Hepatocyte (in vitro differentiated cells): ENCODE measurements at places on chromosomes 13 and 19.

GRCh38 chr13:102870677-102871415 is 25.0 kb downstream of the ERCC5 start:
- no peaks in the 10 kb centered on the region for H3K27me3 ChIP-seq
- H3K27ac ChIP-seq = peak overlapping the region; percentile 14
- no peak overlapping the region for H3K4me3 ChIP-seq
- no peaks in the 10 kb centered on the region for H3K36me3 ChIP-seq

- no peaks in the 10 kb centered on the region for H3K36me3 ChIP-seq
- no peaks in the 10 kb centered on the region for H3K27me3 ChIP-seq
- H3K4me3 ChIP-seq = no peak overlapping the region
- no peak overlapping the region for H3K27ac ChIP-seq
These were observed 6.0 kb upstream of the KATNAL1 start for GRCh38 chr13:30313311-30313710.

GRCh38 chr19:49468746-49469447 is 5.1 kb upstream of the FLT3LG start:
- H3K4me3 ChIP-seq = no peak overlapping the region
- peaks cover 4% of the 10 kb centered on the region for H3K4me1 ChIP-seq
- H3K36me3 ChIP-seq = no peaks in the 10 kb centered on the region
- peak; percentile 75 for DNase-seq
- no peaks in the 10 kb centered on the region for H3K27me3 ChIP-seq

DNA sequence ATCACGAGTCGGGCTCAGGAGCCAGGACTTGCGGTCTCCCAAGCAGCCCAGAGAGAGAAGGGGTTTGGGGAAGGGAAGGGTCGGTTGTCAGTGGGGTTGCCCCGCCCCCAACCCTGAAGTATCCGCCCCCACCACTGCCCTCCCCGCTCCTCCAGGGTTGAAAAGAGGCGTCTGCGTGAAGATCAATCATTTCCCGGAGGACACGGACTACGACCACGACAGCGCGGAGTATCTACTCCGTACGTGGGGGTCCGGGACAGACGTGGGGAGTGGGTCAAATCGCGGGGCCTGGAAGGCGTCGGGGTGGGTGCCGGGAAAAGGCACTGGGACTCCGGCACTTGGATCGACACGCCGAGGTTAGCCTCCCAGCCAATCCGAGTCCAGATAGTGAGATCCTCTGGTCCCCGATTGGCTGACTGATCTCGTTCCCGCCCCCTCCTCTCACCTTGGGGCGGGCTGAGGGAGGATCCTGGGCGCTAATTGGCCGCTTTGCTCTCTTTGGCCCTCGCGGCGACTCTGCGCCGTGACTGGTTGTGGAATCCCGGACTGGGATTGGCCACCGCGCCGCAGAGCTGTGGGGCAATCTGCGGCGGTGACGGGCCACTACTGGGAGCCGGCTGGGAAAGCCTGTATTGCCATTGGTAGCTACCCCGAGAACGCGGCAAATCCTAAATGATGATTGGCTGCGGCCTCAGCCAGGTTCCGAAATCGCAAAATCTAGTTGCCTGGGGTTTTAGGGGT is 13.3 kb upstream of the CACNG6 start:
- H3K4me3 ChIP-seq = peak overlapping the region; percentile 4
- DNase-seq = peak; percentile 85
- H3K27ac ChIP-seq = no peak overlapping the region
- peaks cover 29% of the 10 kb centered on the region for H3K27me3 ChIP-seq

GRCh38 chr13:54078271-54078870 is 1049.8 kb downstream of the OLFM4 start:
- no peaks in the 10 kb centered on the region for H3K36me3 ChIP-seq
- no peaks in the 10 kb centered on the region for H3K4me1 ChIP-seq
- DNase-seq = no peak
- no peak overlapping the region for H3K27ac ChIP-seq
- no peaks in the 10 kb centered on the region for H3K27me3 ChIP-seq
- no peak overlapping the region for H3K4me3 ChIP-seq

DNA sequence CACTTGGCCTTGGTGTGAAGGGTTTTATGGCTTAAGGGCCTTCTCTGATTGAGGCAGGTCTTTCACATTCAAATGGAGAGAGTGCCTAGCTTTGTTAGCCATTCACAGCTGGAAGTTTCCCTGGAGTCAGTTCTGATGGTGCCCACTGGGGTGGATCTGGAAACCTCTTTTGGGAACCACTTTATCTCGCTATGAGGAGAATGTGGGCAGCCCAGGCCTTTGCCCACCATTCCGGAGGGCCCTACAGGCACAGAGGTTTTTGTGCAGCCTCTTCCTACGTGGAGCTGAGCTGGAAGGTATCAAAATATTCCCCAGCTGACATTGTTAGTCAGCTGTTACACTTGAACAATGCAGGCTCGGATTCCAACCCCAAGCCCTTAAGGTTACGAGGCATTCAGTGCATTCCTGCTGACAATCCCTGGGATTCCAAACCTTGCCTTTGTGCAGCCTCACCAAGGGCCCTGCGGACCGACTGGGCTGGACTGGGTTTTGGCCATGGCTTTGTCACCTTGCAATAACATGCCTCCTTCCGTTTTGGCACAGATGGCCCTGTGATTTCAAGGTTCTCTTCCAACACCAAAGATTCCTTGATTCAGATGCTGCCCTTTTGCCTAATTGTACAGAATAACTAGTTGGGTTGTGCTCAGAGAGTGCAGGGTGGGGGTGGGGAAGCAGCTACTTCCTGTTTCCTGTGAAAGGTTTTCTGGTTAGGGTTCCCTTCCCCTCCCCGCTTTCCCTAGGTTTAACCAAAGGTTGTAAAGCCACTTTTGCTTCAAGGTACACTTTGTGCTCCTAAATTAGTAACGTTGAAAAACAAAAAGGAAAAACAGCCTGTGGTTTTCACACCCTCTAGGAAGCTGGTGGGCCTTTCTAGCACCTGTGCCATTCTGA is 27.0 kb downstream of the SAE1 start:
- H3K27me3 ChIP-seq = no peaks in the 10 kb centered on the region
- peak; percentile 26 for DNase-seq
- no peak overlapping the region for H3K4me3 ChIP-seq
- peak overlapping the region; percentile 81 for H3K27ac ChIP-seq
- H3K4me1 ChIP-seq = peaks cover 19% of the 10 kb centered on the region
- no peaks in the 10 kb centered on the region for H3K36me3 ChIP-seq

- peaks cover 70% of the 10 kb centered on the region for H3K27me3 ChIP-seq
- no peaks in the 10 kb centered on the region for H3K36me3 ChIP-seq
- DNase-seq = no peak
- H3K27ac ChIP-seq = no peak within 1 kb of the TSS
These were observed at the start of gene MEIS3 for GRCh38 chr19:47419030-47419783. Gene MEIS3, minus strand, starts transcription at chr19:47419527. Its CDS starts 446 bp downstream, at chr19:47419081.

DNA sequence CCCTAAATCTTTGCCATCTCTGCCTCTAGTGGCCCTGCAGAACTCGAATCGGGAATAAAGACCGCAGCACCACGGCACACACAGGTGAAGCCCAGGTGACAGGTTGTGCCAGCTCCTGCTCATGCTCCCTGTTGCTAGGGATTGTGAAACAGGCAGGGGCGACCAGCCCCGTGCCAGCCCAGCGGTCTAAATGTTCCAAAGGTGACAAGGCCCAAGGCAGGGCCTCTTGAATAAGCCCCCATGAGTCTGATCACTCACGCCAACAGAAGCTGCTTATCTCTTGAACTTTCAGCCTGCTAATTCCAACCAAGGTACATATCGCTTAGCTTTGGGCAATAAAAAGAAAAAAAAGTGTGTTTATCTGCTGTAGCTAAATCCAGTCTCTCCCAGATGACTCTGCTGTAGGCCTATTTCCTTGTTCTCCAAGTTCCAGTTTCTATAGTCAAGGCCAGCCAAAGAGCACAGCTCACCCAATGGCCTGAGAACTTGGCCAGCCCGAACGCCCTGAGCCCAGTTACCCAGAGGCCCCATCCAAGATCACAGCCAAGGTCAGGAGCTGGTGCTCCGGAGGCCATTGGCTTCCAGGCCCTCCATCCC is 191.1 kb upstream of the GPR12 start:
- no peaks in the 10 kb centered on the region for H3K36me3 ChIP-seq
- no peak overlapping the region for H3K4me3 ChIP-seq
- no peaks in the 10 kb centered on the region for H3K27me3 ChIP-seq

- no peaks in the 10 kb centered on the region for H3K36me3 ChIP-seq
- no peak overlapping the region for H3K4me3 ChIP-seq
- H3K27ac ChIP-seq = no peak overlapping the region
- DNase-seq = no peak
These were observed 122.2 kb downstream of the MAB21L1 start for GRCh38 chr13:35354285-35354684.

DNA sequence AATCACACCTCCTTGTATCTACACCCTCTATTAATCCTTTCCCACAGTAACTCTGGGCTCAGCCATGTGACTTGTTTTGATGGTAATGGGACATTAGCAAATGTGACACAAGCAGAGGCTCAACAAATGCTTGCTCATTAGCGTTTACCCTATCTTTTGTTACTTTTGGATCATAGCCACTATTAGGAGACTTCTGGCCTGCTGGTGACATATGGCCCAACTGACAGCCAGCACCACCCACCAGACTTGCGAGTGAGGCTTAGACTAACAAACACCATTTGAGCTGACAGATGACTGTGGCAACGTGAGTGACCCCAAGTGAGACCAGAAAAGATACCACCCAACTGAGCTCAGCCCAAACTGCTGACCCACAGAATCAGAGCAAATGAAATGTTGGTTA is 154.1 kb downstream of the OLFM4 start:
- H3K4me1 ChIP-seq = no peaks in the 10 kb centered on the region
- H3K27me3 ChIP-seq = no peaks in the 10 kb centered on the region
- DNase-seq = no peak
- H3K36me3 ChIP-seq = no peaks in the 10 kb centered on the region

DNA sequence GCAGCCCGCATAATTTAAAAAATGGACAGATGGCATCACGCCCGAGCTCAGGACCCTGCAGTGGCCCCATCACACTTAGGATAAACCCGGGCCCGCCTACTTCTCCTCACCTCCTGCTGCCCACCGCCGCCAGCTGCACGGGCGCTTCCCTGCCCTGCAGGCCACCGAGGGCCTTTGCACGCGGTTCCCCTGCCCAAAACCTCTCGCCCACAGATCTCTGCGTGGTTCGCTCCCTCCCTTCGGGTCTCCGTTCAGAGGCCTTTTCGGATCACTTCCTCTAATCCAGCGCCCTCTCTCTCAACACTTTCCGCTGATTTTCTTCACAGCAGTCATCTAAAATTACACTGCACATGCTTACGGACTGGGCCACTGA is 1.8 kb downstream of the SHISA7 start:
- H3K27ac ChIP-seq = no peak overlapping the region
- no peaks in the 10 kb centered on the region for H3K4me1 ChIP-seq
- peaks cover 61% of the 10 kb centered on the region for H3K27me3 ChIP-seq
- no peak overlapping the region for H3K4me3 ChIP-seq
- no peaks in the 10 kb centered on the region for H3K36me3 ChIP-seq

DNA sequence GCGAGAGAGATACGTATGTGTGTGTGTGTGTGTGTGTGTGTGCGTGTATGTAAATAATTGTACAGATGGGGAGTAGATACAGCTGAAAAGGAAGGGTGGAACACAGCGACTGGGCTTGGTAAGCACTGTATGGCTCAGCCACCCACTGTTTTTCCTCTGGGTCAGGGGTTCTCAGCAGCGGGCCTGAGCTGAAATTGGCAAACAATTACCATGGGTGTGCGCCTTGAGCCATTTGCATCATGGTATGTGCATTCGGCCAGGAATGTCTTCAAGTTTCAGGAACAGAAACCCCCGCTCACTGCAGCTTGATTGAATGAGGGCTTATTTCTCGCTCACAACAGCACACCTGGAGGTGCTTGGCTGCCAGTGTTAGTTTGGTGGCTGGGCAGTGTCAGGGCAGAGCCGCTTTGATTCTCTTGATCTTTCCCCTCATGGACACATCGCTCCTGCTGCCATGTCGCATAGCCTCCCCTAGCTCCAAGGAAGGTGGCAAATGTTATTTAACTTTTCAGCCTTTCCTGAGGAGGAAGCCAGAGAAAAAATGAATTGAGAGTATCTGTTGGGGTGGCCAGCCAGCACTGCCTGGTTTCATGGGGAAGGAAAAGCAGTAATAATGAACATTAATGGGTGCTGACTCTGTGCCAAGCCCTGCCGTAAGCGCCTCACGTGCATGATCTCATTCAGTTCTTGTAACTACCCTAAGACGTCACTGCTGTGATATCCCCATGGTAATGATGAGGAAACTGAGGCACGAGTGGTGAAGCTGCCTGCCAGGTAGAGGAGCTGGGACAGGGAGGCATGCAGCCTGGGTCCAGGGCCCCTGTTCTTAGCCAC is 126.9 kb downstream of the SIPA1L3 start:
- no peaks in the 10 kb centered on the region for H3K36me3 ChIP-seq
- no peaks in the 10 kb centered on the region for H3K27me3 ChIP-seq
- DNase-seq = no peak
- H3K4me3 ChIP-seq = no peak overlapping the region
- no peak overlapping the region for H3K27ac ChIP-seq
- H3K4me1 ChIP-seq = no peaks in the 10 kb centered on the region

DNA sequence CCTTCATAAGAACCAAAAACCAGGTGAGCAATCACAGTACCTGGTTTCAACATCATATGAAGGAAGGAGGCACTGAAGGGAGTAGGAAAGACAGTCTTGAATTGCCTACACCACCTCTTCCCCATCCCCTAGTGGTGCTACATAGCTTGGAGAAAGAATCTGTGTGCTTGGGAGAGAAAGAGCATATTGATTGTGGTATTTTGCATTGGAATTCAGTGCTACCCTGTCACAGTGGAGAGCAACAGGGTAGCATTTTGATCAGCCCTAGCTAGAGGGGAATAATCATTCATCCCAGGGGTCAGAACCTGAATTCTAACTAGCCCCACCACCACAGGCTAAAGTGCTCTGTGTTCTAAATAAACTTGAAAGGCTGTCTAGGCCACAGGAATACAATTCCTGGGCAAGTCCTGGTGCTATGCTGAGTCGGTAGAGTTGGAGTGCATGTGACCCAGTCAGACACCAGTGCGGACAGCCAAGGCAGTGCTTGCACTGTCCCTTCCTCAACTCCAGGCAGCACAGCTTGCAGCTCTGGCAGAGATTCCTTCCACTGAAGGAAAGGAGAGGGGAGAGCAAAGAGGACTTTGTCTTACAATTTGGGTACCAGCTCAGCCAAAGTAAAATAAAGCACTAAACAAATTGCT is 158.7 kb downstream of the VWA8 start:
- no peaks in the 10 kb centered on the region for H3K4me1 ChIP-seq
- H3K4me3 ChIP-seq = no peak overlapping the region
- no peak for DNase-seq
- no peaks in the 10 kb centered on the region for H3K36me3 ChIP-seq
- H3K27ac ChIP-seq = no peak overlapping the region
- no peaks in the 10 kb centered on the region for H3K27me3 ChIP-seq

GRCh38 chr13:66826398-66826797 is 403.7 kb downstream of the PCDH9 start:
- no peaks in the 10 kb centered on the region for H3K27me3 ChIP-seq
- no peaks in the 10 kb centered on the region for H3K4me1 ChIP-seq
- H3K27ac ChIP-seq = no peak overlapping the region
- H3K4me3 ChIP-seq = no peak overlapping the region
- DNase-seq = no peak

DNA sequence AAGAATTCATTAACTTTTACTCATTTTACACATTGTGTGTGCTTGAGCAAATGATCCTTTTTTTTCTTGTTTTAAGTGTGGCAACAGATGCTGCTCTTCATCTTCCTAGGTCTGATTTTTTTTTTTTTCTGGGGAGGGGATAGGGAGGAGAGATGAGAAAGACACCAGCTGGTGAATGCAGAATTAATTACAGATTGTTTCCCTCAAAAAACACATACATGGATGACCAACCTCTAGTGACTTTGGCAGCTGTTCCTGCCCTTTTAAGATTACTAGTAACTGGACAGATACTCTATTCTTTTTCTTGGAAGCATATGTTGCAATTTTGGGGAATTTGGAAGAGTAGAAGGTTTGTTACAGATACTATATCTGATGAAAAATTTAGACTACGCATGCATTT is 103.6 kb upstream of the MYO16 start:
- H3K4me3 ChIP-seq = no peak overlapping the region
- DNase-seq = no peak
- H3K36me3 ChIP-seq = no peaks in the 10 kb centered on the region
- no peaks in the 10 kb centered on the region for H3K4me1 ChIP-seq
